CD8-positive, alpha-beta memory T cell (primary cell): ENCODE measurements at places on chromosomes 7 and 10.

DNA sequence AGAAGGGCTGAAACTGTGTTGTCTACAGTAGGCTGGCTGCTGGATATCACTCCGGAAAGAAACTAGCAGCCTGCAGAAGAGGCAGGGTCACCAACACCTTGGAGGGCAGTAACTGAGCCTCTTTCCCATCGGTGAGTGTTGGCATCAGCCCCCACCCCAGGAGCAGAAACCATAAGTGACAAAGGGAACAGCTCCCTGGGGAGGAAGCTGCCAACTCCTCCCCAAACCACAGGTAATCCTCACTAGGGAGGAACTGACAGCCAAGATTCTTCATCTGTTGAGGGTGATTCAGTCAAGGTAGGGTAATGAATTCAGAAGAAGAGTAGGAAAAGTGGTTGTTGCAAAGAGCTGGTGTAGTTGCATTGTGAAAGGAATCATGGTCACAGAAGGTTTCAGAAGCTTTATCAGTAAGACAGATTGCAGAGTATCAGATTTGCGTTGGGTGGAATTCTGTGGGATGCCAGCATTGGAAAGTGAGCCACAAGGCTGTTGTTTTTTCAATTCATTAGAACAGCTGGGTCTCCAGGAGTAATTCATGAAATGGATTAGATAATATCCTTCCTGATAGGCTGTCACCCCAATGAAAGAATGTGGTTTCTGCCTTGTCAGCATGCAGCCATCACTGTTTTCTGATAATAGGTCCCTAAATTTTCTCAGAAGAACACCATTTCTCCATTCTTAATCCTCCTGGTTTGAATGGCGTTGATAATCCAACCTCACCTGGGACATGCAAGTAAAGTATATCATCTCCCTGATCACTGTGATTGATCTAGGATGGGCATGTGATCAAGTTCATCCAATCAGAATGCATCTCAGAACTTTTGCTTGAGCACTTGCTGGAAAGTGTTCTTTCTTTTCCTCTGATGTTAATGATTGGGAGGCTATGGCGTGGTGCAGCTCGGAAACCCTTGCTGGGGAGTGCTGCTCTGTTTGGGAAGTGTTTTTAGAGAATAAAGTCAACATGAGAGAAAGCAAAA is 75.0 kb upstream of the CTBP2 start:
- no peak for DNase-seq

DNA sequence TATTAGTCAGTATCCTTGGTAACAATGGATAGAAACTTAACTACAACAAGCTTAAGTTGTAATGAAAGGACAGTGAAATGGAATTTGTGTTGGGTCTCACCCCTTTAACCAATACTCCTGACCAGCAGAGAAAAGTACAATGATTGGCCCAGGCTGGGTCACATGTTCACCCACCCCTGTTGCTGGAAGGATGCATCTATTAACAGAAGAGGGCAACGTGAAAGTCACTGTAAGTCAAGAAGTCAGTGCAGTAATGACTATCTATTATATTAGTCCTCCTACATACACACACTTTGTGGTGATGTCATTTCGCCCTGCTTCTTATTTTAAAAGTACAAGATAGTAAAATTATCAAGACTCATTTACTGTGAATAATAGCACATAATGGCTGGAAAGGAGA is 16.2 kb downstream of the PNLIPRP2 start:
- DNase-seq: no peak

- no peak for DNase-seq
Observed at GRCh38 chr7:135161669-135162068, 8.8 kb downstream of the CYREN start.

DNA sequence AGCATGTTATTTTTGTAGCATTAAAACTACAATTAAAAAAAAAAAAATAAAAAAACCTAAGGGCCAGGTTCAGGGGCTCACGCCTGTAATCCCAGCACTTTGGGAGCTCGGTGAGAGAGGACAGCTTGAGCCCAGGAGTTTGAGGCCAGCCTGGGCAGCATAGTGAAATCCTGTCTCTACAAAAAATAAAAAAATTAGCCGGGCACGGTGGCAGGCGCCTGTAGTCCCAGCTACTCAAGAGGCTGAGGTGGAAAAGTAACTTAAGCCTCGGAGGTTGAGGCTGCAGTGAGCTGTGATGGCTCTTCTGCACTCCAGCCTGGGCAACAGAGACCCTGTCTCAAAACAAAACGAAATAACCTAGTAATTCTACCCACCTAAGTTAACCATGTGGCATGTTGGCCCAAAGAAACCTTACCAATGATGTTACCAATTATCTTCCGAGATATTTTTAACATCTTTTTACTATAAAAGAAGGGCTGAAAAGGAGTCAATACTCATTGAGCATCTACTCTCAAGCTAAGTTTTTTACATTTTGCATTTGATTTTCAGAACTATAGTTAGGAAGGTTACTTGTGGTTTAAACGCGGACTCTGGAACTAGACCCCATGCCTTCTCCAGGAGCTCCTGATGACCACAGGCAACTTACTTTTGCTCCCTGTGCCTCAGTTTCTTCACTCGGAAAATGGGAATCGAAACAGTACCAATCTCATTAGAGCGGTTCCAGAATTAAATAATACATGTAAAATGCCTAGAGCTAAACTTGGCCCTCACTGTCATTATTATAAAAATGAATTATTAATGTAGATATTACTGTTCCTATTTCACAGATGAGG is 1.4 kb downstream of the ITGB1 start:
- DNase-seq: no peak

DNA sequence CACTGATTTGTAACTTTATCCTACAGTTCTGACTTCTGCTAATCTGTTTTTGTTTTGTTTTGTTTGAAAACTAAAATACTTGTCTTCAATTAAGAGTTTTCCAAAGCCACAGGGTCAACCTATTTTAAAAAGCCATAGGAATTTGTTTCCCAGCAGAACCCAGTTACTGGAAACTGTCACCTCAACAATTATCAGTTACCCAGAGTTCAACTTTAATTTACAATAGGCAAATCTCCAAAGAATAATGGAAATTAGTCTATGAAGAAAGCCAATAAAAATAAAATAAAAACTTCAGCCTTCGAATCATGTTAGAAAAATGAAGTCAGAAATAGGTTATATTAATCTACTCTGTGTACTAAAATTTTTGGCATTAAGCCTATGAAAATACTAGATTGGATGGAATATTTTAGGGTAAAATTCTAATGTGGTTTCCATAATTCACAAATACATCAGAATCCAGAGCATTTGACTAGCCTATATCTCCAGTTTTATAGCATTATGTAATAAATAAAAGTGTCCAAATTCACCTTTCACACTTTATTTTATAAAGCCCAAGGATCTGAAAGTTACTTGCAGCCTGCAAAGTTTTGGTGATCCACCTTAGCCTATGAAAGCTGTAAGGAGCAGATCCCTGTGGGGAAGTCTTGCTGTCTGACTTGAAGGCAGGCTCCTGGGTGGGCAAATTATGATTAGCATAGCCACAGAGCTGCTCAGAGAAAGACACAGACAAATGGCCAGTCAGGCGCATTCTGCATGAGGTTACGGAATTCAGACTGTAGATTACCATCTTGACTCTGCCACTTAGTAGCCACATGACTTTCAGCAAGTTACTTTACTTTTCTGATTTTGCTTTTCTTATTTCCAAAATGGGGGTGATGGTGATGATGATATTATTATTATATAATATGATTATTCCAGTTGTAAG is 250.0 kb upstream of the HGF start:
- no peak for DNase-seq

GRCh38 chr7:46549892-46550639 is 629.0 kb upstream of the IGFBP3 start:
- no peak for DNase-seq

GRCh38 chr10:43110338-43111071 is 27.7 kb upstream of the CSGALNACT2 start:
- DNase-seq: no peak
